ENCODE measurements at places on chromosomes 5 and 9.

DNA sequence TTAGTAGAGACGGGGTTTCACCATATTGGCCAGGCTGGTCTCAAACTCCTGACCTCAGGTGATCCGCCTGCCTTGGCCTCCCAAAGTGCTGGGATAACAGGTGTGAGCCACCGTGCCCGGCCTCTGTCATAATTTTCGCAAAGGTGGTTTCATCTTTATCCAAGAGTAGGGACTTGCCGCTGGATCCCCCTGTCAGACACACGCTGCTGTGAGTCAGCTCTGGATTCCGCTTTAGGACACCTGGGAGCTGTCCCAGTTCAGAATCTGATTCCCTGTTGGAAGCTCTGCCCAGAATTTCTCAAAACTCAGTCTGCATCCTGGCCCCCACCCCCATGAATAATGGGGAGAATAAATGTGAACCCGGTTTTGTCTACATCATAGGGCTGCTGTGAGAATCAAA lies 17.9 kb upstream of the GRHPR start:
- no peak for DNase-seq

DNA sequence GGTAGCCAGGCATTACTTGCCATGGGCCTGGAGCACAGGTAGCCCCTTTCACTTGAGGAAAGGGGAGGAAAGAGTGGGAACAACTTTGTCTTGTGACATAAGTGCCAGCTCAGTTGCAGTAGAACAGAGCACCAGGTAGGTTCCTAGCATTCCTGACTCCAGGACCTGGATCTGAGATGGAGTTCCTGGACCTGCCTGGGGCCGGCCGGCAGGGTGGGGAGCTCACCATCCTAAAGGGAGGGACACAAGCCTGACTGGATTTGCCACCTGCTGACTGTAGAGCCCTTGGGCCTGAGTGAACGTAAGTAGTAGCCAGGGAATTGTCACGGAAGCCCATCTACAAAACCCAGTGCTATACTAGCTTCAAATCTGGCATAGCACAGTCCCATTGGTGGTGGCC lies 653.3 kb upstream of the CDH6 start:
- DNase-seq = no peak

GRCh38 chr5:180519098-180519497 lies 24.9 kb downstream of the CNOT6 start:
- DNase-seq = peak; percentile 88

DNA sequence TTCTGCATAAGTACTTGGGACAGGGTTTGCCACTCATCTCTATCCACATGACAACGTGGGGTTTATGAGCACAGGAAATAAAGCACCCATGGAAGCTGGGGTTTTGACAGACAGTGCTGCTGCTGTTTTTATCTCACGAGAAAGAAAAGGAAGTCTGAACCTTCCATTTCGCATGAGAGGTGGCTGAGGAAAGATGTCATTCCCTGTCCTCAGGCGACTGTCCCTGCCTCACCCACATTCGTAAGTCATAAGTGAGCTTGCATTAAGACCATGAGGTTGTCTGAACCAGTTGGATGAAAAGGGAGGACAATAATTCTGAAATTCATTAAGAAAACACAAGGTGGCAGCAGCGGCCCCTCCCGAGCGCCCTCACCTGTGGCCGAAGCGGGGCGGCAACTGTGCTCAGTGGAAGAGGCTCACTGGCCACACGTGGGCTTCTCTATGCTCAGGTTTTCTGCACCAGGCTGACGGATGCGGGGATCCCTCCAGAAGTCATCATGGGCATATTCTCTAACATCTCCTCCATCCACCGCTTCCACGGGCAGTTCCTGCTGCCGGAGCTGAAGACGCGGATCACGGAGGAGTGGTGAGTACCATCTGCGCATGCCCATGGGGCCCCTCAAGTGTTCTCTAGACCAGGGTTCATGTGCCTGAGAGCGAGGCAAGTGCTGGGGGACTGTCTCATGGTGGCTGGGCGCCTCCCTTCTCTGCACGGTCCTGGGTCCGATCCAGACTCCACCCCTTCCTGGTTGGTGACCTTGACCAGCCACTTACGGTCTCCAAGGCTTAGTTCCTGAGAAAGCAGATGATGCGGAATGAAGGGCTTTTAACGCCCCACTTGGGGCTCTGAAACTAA lies 54.7 kb upstream of the SUSD3 start:
- DNase-seq = peak; percentile 28

GRCh38 chr5:1544294-1544961 lies 20.7 kb upstream of the LPCAT1 start:
- no peak for DNase-seq

DNA sequence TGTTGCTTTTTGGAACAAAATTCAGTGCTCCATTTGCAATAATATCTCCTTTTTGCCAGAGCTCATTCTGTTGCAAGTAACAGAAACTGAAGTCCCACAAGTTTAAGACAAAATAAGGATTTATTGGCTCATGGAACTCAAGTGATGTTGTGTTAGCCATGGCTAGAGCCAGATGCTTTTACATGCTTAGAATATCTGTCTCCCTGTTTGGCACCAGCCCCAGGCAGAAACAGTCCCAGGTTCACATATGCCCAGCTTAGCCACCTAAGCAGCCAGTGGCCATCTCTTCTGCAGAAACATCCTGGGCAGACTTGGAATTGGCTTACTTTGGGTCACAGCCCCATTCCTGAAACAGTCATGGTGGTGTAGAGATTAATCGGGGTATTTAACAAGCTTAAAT lies 540.9 kb upstream of the SGCD start:
- no peak for DNase-seq

DNA sequence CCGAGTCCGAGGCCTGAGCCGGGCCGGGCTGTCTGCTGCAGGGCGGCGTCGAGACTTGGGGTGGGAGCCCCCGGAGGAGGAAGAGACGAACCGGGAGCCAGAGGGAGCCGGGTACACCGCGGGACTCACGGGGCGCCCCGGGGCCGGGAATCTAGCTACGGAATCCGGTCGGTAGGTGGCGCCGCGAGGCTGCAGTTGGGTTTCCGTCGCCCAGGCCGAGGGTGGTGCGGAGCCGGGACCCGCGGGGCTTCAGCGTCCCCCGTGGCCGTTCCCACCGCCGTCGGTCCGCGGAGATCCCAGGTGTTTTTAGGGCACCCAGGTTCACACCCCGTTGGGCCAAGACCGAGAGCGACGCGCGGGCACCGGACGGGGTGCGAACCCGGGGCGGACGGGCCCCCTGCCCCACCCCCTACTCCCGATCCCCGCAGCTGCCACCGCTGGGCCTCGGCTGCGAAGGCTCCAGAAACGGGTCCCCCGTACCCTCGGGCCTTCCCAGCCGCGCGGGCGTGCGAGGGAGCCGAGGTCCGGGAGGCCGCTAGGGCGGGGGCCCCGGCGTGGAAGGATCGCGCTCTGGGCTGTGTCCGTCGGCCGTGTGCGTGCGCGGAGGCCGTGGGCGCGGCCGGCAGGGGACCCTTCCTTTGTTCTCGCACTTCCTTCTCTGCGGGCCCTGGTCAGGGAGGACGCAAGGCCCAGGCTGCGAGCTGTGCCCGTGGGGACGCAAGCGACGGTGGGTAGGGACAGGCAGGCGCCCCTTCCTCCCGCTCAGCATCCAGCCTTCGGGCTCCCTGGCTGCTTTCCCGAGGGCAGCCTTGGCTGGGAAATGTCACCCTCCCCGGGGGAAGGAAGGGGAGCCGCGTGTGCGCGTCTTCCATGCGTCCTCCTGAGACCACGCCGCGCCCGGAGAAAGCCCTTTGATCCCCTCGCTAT lies 146.6 kb downstream of the GAPVD1 start:
- peak; percentile 67 for DNase-seq

GRCh38 chr5:117161718-117162335 lies 587.2 kb upstream of the SEMA6A start:
- DNase-seq = no peak

GRCh38 chr5:32027717-32028458 lies 146.2 kb downstream of the GOLPH3 start:
- DNase-seq = peak; percentile 90

- DNase-seq = peak; percentile 39
These were observed 21.8 kb downstream of the TNIP1 start for GRCh38 chr5:151058891-151059489.

DNA sequence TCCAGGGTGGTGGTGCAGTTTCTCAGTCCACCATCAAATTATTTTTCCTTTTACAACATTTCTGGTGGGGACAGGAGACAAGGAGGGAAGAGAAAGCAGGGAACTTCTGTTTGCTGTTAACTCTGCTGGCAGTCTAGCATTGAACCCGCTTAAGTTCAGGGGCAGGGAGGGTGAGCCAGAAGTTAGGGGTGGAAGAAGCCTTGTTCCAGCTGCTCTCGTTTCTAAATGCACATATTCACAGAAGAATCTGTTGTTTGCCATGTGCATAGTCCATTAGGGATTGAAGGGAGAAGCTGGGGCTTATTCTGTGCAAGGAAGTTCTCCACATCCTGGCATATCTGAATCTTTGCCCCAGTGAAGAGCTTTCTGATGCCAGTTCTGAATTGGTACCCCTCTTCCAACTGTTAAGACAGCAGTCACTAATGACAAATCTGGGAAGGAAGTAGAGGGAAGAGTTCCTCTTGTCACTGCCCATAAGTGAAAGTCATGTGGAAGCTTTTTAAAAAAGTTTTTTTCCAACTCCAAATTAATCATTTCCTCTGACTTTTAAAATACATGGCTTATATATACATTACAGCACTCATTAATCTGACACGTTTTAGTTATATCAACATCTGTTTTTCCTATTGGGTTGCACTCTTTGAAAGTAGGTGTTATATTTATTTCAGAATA lies 32.6 kb upstream of the ACOT12 start:
- peak; percentile 24 for DNase-seq

DNA sequence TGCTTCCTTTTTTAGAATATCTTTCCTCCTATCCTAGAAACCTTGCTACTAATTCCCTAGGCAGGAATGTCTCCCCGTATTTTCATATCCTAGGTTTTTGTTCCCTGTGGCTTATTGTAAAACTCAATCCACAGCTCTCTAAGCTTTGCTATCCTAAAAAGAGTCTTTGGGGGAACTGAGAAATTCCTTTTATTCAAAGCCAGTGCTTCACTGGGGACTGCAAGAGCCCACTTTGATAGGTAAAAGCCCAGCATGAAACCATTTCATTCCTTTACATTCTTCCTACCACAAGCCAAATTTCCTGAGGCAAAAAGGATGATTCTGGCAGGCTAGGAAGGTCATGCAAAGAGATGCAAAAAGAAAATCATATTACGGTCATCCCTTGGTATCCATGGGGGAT lies 5.8 kb upstream of the HACD4 start:
- no peak for DNase-seq

- DNase-seq = no peak
These were observed 529.8 kb downstream of the DMRTA1 start for GRCh38 chr9:22976454-22976853.

DNA sequence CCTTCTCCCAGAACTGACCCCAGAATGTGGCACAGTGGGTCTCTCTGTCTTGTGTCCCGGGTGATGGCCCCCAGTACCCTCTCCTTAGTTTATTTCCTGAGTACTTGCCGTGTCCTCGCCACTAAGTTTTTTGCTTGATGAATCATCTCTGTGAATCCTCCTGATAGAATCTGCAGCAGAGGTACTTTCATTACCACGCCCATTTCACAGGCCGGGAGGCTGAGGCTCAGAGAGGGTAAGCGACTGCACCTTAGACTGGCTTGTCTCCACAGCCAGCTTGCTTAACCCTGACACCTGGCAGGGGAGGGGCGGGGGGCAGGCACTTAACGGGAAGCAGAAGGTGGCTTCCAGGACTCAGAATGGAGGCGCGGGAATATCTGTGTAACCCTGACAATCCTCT lies 7.9 kb upstream of the IER5L start:
- no peak for DNase-seq

DNA sequence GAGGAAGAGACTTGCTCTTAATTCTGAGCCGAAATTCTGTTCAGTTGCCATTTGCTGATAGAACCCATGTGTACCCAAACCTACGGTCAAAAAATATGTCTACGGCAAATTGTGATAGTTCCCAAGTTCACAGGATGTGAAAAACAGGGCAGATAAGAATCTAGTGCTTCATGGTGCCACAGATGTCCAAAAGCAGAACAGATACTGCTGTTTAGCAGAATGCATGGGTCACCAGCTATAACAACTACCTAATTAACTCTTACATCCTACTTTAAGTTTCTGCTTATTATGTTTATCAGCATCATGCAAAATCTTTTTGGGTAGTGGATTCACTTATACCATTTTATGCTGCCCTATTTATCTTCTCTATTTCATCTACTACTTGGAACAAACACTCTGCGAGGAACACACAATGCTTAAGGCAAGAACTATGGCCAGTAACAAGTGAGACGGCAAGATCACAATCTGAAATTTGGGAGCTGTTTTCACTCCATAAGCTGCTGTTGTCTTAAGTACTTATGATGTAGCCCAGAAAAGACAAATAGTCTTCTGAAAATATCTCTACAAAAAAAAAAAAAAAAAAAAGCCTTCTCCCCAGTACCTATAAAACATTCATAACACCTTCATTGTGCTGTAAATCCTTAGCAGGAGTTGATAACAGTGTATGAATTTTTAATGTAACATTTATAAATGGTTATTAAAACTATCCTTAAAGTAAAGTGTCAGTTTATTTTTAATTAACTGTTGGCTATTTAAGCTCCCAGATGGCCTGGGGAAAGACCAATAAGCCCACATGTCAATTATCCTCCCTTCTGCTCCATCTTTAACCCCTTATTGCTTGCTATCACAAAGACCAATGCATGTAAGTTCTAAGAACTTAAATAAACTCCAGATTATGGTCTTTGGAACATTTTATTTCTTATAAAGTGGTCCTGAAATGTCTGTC lies 232.3 kb downstream of the TLR4 start:
- no peak for DNase-seq

- DNase-seq = no peak
These were observed 38.4 kb upstream of the HAND1 start for GRCh38 chr5:154516475-154516874.

All from inflammatory macrophage (primary cell).